ENCODE measurements at places on chromosomes 7 and 10.

GRCh38 chr10:6343305-6344010 is 140.7 kb downstream of the PFKFB3 start:
- no peak for DNase-seq

GRCh38 chr7:17472518-17472917 is 174.1 kb downstream of the AHR start:
- DNase-seq = no peak

DNA sequence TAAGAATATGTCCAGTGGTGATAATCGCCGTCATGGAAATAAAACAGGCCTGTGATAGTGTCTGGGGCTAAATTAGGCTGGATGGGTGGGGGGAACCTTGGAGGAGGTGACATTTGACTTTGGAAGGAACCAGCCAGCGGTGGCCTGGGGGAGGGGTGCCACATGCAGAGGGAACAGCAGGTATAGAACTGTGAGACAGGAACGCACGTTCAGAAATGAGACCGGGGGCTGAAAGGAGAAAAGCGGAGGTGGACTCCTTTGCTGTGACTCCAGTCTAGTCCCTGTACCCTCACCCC is 2.6 kb upstream of the CYP26A1 start:
- DNase-seq = no peak

DNA sequence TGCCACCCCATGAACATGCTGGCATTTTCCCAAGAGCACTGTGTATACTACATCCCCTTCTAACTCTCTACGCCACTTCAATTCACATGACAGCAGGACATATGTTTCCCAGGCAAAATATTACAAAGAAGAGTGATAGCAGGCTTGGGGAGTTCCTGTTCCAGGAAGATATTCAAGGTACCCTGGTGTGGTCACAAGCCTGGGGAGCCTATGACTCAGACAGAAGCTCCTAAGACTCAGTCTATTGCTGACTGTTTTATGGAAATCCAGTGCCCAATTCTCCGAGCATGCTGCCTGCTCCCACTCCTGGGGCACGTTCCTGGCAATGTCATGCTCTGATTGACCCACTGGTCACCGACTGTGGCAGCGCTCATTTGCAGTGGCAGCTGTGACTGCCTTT is 23.5 kb upstream of the ABLIM1 start:
- DNase-seq = no peak

DNA sequence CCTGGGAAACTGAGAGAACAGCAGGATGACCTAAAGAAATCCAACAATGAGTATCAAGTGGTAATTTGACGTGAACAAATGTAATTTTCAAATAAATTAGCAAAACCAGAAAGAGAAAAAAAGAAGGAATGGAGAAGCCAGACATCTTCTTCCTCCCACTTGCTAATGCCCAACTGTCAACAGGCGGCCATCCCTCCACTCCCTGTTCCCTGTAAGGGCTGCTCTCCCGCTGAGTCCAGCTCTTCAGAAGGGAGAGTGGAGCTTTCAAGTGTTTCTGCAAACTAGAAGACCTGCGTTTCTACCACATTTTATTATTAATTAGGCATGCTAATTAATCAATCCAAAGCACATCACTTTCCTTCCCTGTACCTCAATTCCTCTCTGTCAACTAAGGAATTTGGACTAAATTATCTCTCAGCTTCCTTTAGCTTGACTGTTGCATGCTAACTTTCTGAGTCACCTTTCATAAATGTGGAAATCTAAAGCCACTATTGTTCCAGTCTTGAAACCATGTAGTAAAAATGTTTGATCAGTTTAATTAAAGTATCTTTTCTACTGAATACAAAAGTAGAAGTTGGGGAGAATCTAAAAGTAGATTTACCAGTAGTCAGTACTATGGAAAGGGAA is 48.4 kb upstream of the CUL1 start:
- DNase-seq = no peak

DNA sequence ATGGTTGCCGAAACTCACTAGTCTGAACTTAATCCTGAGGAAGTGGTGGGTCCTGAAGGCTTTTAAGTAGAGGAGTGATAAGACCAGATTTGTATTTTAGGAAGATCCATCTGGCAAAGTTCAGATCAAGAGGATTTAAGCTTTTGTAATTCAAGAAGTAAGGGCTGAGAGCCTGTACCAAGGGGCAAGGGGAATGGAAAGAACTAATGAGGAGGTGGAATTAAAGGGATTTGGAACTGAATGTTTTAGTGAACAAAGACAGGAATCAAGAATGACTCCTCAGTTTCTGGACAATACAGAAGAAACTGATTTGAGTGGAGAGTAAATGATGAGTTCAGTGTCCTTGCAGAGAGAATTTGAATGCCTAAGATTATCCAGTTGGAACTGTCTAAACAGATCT is 249.0 kb downstream of the C7orf25 start:
- DNase-seq = no peak

DNA sequence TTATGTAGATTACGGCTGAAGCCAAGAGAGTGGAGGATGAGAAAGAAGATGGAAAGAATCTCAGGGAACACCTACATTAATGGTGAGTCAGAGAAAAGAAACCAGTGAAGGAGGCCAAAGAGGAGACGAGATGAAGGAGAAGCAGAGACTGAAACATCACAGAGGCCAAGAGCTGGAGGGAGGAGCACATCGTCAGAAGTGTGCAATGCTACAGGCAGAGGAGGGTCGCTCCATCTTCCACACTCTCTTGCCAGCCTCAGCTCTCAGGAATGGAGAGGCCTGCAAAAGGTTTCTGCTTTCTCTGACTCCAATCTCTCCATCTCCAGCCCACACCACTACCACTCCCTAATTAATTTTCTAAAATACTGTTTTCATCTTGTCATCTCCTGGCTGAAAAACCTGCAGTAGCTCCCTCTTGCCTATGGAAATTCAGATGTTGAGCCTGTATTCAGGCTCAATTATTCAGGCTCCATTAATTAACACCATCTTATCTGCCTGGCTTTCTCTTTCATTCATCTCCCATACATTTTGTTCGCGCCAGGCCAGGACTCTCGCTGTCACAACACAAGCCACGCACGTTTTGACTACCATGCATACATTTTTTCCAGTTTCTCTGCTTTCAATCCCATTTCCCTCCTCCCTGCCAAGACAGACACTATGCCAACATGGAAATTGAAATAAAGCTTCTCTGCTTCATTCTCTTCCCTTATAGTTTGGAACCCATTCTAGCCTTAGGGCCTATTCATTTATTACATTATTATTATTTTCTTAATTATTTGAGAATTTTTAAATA is 165.8 kb downstream of the INHBA start:
- DNase-seq = no peak
